ENCODE measurements at places on chromosomes 3 and 15. TPM values are rescaled to one million over a fixed set of nuclear protein-coding genes. Genes with fewer than 3 reads are reported as not detected.

DNA sequence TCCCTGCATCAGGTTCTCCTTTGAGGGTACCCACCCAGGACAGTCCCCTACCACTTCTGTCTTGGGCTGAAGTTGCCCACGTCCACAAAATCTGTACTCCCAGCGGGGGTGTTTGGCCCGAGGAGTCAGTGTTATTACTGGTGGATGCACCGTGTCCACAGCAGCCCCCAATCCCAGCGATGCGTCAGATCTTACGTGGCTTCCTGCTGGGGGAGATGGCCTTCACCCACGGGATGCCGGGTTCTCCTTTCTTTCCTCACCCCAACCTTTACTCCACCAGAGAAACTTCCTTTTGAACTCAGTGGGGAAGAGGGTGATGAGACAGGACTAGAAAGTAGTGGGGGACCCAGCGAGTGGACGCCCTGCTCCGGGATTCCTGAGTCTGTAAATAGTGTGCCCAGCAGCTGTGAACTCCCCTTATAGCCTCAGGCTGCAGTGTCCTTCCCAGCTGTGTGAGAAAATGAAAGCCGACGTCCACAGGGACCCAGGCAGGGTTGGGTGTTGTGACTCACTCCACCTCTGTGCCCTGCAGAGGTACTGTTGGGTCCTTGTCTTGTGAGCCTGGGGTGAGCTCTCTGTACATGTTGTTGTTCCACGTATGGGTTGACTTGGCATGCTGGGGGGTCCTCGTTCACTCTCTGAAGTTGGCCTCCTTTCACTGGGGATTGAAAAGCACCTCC lies 31.5 kb downstream of the CRTAP start:
- H3K27ac ChIP-seq, result no peak overlapping the region
- no peak for DNase-seq
- H3K4me1 ChIP-seq, result no peaks in the 10 kb centered on the region
- H3K27me3 ChIP-seq, result peaks cover 3% of the 10 kb centered on the region

- no peaks in the 10 kb centered on the region for H3K4me1 ChIP-seq
- H3K36me3 ChIP-seq, result no peaks in the 10 kb centered on the region
- H3K27me3 ChIP-seq, result peaks cover 9% of the 10 kb centered on the region
- no peak overlapping the region for H3K4me3 ChIP-seq
These were observed 125.5 kb upstream of the ABHD17C start for GRCh38 chr15:80569656-80570055.

DNA sequence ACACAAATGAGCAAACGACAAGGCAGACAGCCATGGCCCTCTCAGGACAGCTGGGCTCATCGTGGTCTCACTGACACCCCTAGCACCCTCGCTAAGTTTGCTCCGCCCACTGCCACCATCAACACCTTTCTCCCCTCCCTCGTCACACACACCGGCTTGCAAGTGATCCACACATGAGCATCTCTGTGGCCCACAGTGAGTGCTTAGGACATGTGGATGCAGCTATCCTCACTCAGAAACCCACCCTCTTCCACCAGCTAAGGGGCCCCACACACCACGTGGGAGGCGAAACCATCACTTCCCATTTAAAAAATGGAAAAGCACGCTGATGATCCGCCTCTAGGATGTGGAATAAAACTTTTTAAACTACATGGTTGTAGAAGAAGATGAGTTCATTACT lies 105.6 kb downstream of the OCA2 start:
- H3K4me1 ChIP-seq, result no peaks in the 10 kb centered on the region
- no peak for DNase-seq
- no peak overlapping the region for H3K4me3 ChIP-seq
- no peak overlapping the region for H3K27ac ChIP-seq
- H3K27me3 ChIP-seq, result no peaks in the 10 kb centered on the region

DNA sequence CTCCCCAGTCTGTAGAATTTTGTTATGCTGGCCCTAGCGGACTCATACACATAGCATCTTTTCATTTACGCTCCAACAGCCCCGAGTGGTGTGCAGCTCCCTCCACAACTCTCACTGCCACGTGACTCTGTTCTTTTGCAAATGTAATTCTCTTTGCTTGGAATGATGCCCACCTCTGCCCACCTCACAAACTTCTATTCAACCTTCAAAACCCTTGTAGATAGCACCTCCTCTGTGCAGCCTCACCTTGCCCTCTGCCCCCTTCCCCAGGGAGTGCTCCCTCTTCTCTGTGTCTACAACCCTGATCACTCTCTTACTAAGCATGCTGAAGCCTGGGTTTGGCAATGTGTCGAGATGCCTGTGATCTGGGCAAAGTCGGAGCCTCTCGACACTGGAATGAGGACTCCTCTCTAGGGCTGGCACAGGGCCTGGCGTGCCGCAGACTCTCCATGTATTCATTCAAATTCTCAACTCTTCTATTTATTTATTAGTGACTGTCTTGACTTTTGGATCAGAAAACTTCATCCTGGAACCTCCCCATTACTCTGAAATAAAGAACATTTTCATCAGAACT lies 73.5 kb downstream of the MGLL start:
- H3K36me3 ChIP-seq, result no peaks in the 10 kb centered on the region
- H3K4me3 ChIP-seq, result no peak overlapping the region
- peaks cover 15% of the 10 kb centered on the region for H3K4me1 ChIP-seq

PXK gene
- total RNA-seq, result 43.4 TPM

GRCh38 chr3:8985411-8985831 lies 22.1 kb upstream of the RAD18 start:
- H3K27me3 ChIP-seq, result peaks cover 11% of the 10 kb centered on the region
- H3K27ac ChIP-seq, result no peak overlapping the region
- no peaks in the 10 kb centered on the region for H3K36me3 ChIP-seq
- H3K4me3 ChIP-seq, result no peak overlapping the region
- no peak for DNase-seq
- H3K4me1 ChIP-seq, result no peaks in the 10 kb centered on the region

LOXL1 gene
- 1.3 TPM for total RNA-seq

- no peak overlapping the region for H3K4me3 ChIP-seq
- no peak for DNase-seq
- no peaks in the 10 kb centered on the region for H3K4me1 ChIP-seq
- H3K27ac ChIP-seq, result no peak overlapping the region
These were observed 77.7 kb upstream of the NUDT16 start for GRCh38 chr3:131303848-131304247.
